ENCODE measurements at places on chromosomes 6 and 20. TPM values are rescaled to one million over a fixed set of nuclear protein-coding genes. Genes with fewer than 3 reads are reported as not detected.

DEFB124 gene
- total RNA-seq, result not detected

SLC22A16 gene
- not detected for total RNA-seq

PPP1R16B gene
- 0.52 TPM for total RNA-seq

FBXO9 gene
- 71.0 TPM for total RNA-seq

SLC22A7 gene
- not detected for total RNA-seq

SMOC2 gene
- 0.42 TPM for total RNA-seq

NEURL2 gene
- total RNA-seq, result 0.96 TPM

FOXA2 gene
- total RNA-seq, result 0.10 TPM

CD83 gene
- 6.0 TPM for total RNA-seq

COL12A1 gene
- total RNA-seq, result 23.5 TPM

RBM38 gene
- 36.2 TPM for total RNA-seq

TPD52L1 gene
- 64.1 TPM for total RNA-seq

SPATA25 gene
- 0.42 TPM for total RNA-seq

DNA sequence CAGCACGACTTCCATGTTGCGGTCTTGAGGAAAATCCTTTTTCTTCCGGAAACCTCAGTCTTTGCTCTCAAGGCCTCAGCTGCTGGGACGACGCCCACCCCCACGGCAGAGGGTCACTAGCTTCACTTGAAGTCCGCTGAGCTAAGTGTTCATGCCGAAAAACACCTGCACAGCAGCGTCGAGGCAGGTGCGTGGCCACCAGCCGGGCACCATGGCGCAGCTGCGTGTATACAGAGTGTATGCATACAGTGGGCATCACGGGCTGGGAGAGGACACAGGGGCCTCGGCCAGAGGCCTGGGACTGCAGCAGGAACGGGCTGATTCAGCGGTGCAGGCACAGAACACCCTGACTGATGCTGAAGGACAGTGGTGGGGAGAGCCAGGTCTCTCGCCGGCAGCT lies 20.1 kb downstream of the KCNQ2 start:
- no peaks in the 10 kb centered on the region for H3K27me3 ChIP-seq
- no peak overlapping the region for H3K4me3 ChIP-seq
- H3K36me3 ChIP-seq, result no peaks in the 10 kb centered on the region
- H3K4me1 ChIP-seq, result no peaks in the 10 kb centered on the region
- H3K27ac ChIP-seq, result no peak overlapping the region

- H3K36me3 ChIP-seq, result no peaks in the 10 kb centered on the region
- H3K27ac ChIP-seq, result no peak overlapping the region
- H3K4me1 ChIP-seq, result no peaks in the 10 kb centered on the region
- no peak for DNase-seq
- no peak overlapping the region for H3K4me3 ChIP-seq
Observed at GRCh38 chr6:112575309-112575834, 228.2 kb downstream of the RFPL4B start.

- H3K4me1 ChIP-seq, result no peaks in the 10 kb centered on the region
- no peak overlapping the region for H3K27ac ChIP-seq
- H3K36me3 ChIP-seq, result no peaks in the 10 kb centered on the region
- H3K27me3 ChIP-seq, result no peaks in the 10 kb centered on the region
- H3K4me3 ChIP-seq, result no peak overlapping the region
Observed at GRCh38 chr20:60589623-60590022, 631.4 kb downstream of the CDH26 start.

DNA sequence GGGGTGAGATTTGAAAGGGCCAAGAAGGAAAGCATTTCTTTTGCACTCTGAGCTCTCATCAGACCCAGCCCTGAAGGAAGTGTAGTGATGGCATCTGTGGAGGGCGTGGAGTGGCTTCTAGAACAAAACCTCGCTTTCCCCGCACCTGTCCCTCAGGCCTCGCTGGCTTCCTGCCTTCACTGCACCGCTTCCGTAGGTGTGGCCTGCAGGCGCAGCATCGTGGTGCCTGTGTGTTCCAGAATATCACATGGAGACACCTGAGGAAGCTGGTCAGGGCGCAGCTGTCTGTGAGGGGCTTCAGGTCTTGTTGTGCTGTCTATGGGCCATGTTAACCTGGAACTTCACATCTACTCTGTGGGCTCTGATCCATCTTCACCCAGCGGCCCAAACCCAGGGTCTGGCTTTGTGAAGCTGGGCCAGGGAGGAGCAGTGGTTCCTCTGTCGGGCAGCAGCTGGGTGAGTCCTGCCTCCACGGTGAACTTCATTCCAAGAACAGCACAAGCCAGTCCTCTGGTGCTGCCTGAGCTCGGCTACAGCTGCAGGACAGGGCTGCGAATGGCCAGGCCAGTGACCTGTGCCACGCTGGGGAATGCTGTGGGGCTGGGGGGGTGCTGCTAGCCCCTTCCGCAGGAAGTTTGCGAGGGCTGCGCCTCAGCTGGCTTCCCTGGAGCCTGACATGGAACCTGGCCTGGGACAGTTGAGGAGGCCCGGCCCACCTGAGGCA lies 40.9 kb downstream of the DSTN start:
- no peak overlapping the region for H3K27ac ChIP-seq
- H3K4me1 ChIP-seq, result no peaks in the 10 kb centered on the region
- DNase-seq, result no peak
- no peak overlapping the region for H3K4me3 ChIP-seq

GRCh38 chr6:108364470-108364869 lies 69.6 kb downstream of the AFG1L start:
- no peak for DNase-seq
- H3K27ac ChIP-seq, result no peak overlapping the region
- no peaks in the 10 kb centered on the region for H3K27me3 ChIP-seq
- H3K4me1 ChIP-seq, result no peaks in the 10 kb centered on the region
- no peak overlapping the region for H3K4me3 ChIP-seq

DNA sequence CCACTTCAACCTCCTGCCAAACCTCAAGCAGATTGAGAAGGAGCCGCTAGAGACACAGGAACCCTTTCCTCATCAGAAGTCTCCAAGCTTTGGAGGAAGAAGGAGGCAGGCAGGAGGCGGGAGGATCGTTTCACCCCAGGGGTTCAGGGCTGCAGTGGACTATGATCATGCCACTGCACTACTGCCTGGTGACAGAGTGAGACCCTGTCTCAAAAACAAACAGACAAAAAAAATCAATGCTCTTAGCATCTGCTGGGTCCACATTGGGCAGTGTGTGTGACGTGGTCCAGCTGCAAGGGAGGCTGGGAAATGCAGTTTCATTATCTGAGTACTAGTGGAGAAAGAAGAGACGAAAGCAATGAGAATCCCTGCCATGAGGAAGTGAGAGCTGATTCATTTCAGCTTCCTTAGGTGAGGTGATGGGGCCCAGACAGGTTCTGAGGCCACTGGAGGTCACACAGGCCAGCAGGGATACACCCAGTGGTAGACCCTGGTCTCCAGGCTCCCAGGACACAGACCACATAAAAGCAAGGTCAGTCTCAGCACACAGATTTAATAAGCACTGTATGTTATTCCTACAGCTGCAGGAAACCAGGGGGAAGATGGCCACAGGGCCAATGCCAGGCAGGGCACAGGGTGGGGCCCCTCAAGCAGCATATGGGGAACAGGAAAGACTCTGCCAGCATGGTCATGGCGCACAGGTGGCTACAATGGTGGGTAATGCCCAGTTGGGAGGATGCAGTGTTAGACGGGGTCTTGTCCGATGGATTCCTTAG lies 4.3 kb downstream of the GFRA4 start:
- no peaks in the 10 kb centered on the region for H3K27me3 ChIP-seq
- no peak overlapping the region for H3K4me3 ChIP-seq
- no peak overlapping the region for H3K27ac ChIP-seq
- no peaks in the 10 kb centered on the region for H3K4me1 ChIP-seq
- H3K36me3 ChIP-seq, result no peaks in the 10 kb centered on the region

- no peaks in the 10 kb centered on the region for H3K27me3 ChIP-seq
- H3K4me1 ChIP-seq, result peaks cover 8% of the 10 kb centered on the region
- H3K4me3 ChIP-seq, result no peak overlapping the region
Observed at GRCh38 chr6:84815896-84816735, 51.7 kb upstream of the TBX18 start.

DNA sequence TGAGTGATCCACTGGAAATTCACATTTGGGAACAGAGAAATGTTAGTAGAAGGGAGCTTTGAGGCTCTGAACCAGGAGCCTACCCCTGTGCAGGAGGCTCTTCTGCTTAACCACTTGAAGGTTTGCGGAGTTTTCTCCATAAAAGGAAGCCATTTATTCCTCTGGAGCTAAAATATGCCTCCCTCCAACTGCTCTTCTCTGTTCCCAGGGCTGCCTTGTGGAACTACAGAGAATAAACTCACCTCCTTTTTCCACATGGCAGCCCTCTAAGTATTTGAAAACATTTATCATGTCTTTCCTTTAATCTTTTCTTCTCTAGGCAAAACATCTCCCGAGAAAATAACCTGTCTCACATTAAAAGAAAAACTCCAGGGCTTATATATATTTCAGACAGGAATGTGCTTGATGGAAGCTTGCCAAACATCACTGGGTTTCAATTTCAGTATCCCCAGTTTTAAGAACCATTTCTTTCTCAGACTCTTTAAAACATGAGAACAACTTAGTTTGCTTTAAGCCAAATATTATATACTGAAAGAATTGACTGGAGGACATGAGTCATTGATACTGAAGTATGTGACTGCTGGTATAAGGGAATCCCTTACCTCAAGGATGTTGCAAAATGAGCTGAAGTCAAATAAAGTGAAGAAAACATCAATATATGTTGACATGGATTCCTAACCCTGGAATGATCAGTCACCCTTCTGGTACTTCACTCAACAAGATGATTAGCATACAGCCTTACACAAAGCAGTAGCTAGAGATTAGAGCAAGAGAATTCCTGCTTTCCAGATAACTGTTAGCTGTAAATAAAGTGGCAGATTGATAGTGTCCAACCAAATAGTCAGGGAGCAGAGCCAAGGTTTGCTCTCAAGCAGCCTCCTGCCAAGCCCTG lies 74.0 kb downstream of the ZBTB2 start:
- peaks cover 3% of the 10 kb centered on the region for H3K4me1 ChIP-seq
- no peak for DNase-seq
- no peaks in the 10 kb centered on the region for H3K36me3 ChIP-seq
- H3K4me3 ChIP-seq, result no peak overlapping the region
- H3K27me3 ChIP-seq, result no peaks in the 10 kb centered on the region
- H3K27ac ChIP-seq, result no peak overlapping the region

- H3K27ac ChIP-seq, result no peak overlapping the region
- no peak for DNase-seq
- H3K27me3 ChIP-seq, result no peaks in the 10 kb centered on the region
- H3K36me3 ChIP-seq, result peaks cover 16% of the 10 kb centered on the region
Observed at GRCh38 chr20:47638851-47639250, 137.2 kb downstream of the NCOA3 start.

DNA sequence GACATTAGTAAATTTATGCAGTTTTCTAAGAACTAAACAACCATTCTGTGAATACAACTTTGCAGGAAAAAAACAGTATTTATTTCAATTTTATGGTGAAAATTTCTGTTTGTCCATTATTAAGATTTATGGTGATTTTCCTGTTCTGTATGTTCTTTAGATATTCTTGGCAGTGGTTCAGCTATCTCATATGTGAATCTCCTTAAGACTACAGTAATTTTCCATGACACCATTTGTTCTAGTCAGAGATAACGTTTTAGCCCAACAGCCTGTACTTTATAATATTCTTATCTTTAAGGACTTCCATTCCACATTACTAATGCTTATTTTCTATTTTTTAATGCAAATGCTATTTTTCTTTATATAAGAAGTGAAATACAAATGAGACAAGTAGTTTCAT lies 504.0 kb downstream of the RFPL4B start:
- no peaks in the 10 kb centered on the region for H3K27me3 ChIP-seq
- no peak overlapping the region for H3K4me3 ChIP-seq
- H3K27ac ChIP-seq, result no peak overlapping the region
- H3K4me1 ChIP-seq, result no peaks in the 10 kb centered on the region
- DNase-seq, result no peak

DNA sequence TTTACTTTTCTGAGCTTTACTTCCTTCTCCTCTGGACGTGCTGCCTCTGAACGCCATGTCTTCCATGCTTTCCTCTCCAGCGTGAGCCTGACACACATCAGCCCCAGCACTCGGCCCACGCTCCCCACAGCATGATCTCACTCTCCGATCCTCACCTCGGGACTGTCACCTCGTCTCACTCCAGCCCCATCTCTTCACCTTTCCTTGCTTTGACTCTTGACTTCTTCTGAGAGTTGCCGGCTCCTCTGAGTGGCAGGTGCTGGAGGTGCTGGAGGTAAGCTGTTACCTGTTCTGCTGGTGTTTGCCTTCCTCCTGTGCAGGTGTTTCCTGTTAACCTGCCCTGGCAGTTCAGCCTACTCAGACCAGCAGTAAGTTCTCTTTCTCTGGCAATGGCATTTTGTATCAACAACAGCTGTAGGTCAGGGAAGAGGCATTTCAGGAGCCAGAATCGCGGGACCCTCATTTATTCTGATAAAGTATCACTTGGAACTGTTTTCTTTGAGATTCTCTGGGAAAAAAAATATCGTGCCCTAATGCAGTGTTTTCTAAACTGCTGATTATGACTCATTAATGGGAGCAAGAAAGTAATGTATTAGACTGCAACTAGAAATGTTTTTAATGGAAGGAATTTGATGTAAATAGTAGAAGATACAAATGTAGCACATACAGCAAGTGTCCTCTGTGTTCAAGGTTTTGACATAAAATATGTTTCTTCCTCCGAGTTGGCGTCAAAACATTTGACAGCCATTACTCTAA lies 106.5 kb downstream of the ARID1B start:
- no peak overlapping the region for H3K27ac ChIP-seq
- H3K27me3 ChIP-seq, result no peaks in the 10 kb centered on the region
- H3K4me3 ChIP-seq, result no peak overlapping the region

DNA sequence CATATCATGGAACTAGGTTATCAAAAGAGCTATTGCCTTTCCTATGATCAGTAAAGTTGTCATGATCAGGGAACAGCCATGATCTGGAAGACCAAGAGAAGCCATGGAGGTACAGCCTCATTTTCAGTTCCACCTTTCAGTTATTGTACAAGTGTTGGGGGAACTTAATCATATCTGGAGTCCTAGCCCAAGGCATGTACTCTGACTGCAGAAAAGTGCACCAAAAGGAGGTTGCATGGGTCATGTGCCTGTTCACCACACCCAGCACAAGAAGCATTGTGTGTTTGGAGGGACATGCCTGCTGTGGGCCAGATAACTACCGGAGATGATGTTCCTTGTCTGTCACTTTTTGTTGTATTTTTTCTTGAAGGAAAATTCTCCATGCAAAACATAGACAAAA lies 185.8 kb upstream of the MAN1A1 start:
- no peak for DNase-seq
- no peaks in the 10 kb centered on the region for H3K27me3 ChIP-seq
- H3K4me3 ChIP-seq, result no peak overlapping the region

- no peak overlapping the region for H3K27ac ChIP-seq
- H3K36me3 ChIP-seq, result no peaks in the 10 kb centered on the region
- H3K4me3 ChIP-seq, result no peak overlapping the region
- H3K27me3 ChIP-seq, result no peaks in the 10 kb centered on the region
Observed at GRCh38 chr20:8542110-8542486, 410.0 kb downstream of the PLCB1 start.

DNA sequence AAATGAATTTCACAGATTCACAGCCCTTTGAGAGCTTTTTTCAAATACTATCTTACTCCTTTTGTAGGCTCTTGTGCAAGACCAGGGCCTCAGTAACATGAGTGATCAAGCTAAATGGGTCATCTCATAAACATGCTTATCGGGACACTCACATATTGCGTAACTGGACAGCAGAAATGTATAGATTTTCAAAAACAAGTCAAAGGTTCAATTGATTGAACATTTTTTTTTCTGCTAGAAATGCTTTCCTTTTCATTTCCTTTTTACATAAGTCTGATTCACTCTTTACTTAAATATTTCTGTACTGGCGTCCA lies 8.7 kb upstream of the SALL4 start:
- no peak overlapping the region for H3K27ac ChIP-seq
- DNase-seq, result no peak
- no peak overlapping the region for H3K4me3 ChIP-seq
